Non-pigmented ciliary epithelial cell (primary cell): ENCODE measurements at places on chromosomes 13 and 19.

DNA sequence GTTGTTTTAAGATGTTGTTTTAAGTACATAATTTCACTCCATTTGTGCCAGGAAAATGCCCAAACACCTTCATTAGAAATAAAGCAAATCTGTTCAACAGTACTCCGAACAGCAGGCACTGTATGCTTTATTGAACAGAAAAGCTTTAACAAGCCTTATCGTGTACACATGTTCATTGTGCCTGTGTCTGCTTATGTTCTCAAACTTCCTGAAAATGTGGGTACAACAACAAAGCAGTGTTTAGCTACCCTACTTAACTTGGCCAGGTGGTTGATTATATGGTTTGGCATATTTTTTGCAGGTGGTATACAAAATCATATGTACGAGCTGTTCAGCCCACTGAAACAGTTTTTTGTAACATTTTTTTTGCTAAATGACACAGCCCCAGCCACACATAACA lies 718.0 kb downstream of the DACH1 start:
- DNase-seq: no peak

GRCh38 chr13:40235160-40235796 lies 431.2 kb downstream of the FOXO1 start:
- DNase-seq: no peak

- no peak for DNase-seq
Observed at GRCh38 chr19:35718345-35719041, 690 bp downstream of the KMT2B start.

- DNase-seq: no peak
Observed at GRCh38 chr13:97279913-97280312, 57.8 kb downstream of the MBNL2 start.

DNA sequence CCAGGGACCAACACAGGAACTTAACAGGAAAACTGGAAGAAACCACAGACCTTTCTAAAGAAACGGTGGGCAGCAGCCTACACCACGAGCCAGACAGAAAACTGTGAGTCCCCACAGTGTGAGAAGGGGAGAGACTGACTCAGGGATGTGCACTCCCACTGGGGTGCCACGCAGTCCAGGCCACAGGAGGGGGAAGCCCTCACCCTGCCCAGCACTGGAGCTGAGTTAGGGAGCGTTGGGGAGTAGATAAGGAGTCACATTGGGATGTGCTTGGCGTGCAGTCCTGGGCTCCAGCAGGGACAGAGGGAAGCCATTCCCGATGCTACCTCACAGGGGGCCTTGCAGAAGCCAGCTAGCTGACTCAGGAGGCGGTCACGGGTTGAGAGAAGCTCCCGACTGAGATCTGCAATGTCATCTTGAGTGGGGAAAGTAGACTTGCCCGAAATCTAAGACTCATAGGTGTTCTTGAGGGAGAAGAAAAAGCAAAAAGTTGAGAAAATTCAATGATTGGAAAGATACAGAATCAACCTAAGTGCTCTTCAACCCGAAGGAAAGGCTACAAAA lies 17.3 kb downstream of the SIGLEC8 start:
- no peak for DNase-seq

DNA sequence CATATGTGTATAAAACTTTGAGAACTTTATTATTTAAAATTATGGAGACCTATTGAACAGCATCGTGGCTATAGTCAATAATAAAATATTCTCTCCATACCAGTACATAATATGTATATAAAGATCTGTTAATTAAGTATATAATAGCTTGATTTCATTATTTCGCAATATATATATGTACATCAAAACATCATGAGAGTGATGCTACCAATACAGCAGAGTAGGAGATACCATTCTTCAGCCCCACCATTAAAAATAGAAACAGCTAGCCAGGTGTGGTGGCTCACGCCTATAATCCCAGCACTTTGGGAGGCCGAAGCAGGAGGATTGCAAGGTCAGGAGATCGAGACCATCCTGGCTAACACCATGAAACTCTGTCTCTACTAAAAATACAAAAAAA lies 1755.3 kb upstream of the SPRY2 start:
- no peak for DNase-seq

DNA sequence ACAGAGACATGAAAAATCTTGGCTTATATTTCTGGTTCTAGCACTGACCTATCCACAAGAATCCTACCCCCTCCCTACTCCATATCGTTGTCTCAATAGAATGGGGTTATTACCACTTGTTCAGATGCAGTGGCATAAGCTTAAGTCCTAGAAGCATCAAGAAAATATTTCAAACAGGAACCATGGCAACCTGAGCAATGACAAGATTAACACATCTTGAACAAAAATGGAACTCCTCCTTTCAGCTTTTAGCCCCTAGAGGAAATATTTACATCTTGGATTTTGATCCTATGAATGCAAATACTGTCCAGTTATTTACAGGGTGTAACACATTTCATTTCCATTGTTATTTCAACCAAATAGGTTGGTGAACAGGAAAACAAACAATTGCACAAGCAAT lies 46.1 kb upstream of the TSC22D1 start:
- no peak for DNase-seq

- DNase-seq: no peak
Observed at GRCh38 chr19:50819636-50820035, 4.0 kb downstream of the KLK1 start.

- DNase-seq: no peak
Observed at GRCh38 chr13:27797228-27797624, 4.9 kb downstream of the GSX1 start.

- no peak for DNase-seq
Observed at GRCh38 chr13:80824229-80824628, 483.3 kb upstream of the SPRY2 start.

DNA sequence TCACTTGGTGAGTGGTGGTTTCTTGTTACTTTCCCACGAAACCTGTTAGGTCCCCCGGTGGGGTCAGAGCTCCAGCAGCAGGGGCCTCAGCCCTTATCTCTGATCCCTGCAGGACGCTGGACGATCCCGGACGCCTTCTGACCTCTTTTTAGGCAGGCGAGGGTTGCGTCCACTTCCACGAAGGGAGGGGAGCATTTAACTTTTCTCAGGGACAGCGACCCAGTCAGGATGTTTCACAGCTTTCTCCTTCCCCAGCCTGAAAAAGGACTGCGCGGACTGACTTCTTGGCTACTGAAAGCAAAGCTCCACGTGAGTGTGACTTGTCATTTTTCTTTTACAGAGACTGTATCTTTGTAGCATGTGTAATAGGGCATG lies 692 bp downstream of the ZNF234 start:
- no peak for DNase-seq

GRCh38 chr13:103130146-103130545 lies 63.9 kb upstream of the SLC10A2 start:
- no peak for DNase-seq

- DNase-seq: no peak
Observed at GRCh38 chr19:30175987-30176386, 196.2 kb upstream of the ZNF536 start.

DNA sequence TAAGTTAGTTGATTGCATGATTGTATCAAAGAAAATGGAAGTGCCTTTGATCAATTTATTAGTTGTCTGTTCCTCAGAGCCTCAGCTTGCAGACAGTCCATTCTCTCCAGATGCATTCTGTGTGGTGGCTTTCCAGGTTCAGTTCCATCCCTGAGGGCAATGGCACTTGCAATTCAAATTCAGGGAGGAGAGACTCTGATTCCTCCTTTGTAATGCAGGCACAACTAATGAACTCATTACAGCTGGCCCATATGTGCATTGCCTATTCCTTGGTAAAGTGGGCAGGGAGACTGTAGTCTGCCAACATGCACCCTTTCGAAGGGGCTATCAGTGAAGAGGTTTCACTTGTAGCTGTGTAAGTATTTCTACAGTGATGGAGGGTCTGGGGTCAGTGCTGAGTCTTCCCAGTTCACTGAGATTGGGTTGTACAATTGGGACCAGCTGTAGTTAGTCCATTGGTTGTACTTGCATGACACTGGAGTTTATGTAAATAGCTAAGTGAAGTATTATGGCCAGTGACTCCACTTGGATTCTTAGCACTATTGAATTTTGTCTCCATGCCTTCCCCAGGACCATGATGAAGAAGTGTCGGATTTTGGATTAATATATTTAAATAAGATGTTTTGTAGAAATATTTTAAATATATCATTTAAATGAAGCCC lies 401.7 kb downstream of the GPC6 start:
- no peak for DNase-seq

DNA sequence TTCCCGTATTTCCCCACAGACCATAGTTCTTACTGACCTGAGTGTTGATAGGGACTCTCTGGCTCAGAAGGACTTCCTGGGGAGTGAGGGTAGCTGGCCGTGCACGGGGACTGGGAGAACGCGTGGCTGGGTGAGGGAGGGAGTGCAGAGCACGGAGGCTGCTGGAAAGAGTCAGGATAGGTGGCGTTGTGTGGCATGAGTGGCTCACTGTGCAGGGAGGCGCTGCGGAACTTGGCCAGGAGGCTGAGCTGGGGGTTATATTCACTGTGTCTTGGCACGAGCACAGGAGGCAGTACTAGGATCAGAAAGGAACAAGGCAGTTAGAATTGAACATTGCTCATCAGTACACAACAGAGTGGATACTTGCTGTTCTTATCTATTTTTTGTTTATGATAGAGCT lies 47.4 kb downstream of the SMAD9 start:
- no peak for DNase-seq

- DNase-seq: no peak
Observed at GRCh38 chr13:63107179-63107943, 1691.7 kb upstream of the PCDH20 start.
